ENCODE measurements at places on chromosomes 7 and 10. TPM values are rescaled to one million over a fixed set of nuclear protein-coding genes. Genes with fewer than 3 reads are reported as not detected.

UPK3B gene
- total RNA-seq: 47.5 TPM

C10orf62 gene
- total RNA-seq: 0.33 TPM

KIF20B gene
- 5.9 TPM for total RNA-seq

ZNF438 gene
- 3.9 TPM for total RNA-seq

ABCC2 gene
- 3.9 TPM for total RNA-seq

Data from placental epithelial cell (primary cell).